ENCODE measurements at places on chromosomes 5 and 9.

DNA sequence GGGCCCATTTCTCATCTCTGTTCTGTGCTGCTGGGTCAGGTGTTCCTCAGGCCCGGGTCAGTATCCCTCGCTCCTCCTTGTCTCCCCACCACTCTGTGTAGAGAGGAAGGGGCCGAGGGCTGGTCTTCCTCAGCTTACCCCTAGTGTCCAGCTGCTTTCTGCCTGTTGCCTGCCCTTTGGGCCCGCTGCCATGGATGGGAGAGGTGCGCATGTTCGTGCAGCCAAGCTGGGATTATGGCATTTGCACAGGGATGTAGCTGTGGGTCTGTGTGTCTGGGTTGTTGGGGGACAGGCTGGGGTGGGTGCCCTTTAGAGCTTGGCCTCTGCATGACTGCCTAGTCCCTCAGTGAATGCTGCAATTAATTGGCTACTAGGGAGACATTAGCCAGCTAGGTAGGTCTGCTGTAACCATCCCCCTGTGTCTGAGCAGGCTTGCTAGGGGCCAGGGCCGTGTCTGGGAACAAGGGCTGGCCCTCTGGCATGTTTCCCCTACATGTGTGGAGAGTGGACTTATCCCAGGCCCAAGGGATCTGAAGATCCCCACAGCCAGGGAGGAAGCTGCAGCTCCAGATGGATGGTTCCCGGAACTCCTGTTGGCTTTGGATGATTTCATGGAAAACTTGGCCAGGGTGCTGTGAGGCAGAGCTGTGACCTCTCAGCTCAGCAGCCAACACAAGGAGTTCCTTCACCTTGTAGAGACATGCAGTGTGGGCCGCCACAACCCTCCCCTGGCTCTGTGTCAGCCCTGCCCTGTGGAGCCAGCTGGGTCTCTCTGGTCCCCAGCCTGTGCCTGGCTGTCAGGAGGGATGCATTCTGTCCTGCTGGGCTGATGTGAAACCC is 161.9 kb downstream of the MACROH2A1 start:
- peak; percentile 13 for DNase-seq

- no peak for DNase-seq
Observed at GRCh38 chr5:135020111-135020895, 13.7 kb downstream of the PITX1 start.

GRCh38 chr5:135700731-135701130 is 121.9 kb upstream of the CXCL14 start:
- DNase-seq = no peak

- DNase-seq = no peak
Observed at GRCh38 chr9:83281306-83282255, 218.6 kb upstream of the RASEF start.

- DNase-seq = no peak
Observed at GRCh38 chr5:78690253-78690972, 41.8 kb upstream of the LHFPL2 start.

DNA sequence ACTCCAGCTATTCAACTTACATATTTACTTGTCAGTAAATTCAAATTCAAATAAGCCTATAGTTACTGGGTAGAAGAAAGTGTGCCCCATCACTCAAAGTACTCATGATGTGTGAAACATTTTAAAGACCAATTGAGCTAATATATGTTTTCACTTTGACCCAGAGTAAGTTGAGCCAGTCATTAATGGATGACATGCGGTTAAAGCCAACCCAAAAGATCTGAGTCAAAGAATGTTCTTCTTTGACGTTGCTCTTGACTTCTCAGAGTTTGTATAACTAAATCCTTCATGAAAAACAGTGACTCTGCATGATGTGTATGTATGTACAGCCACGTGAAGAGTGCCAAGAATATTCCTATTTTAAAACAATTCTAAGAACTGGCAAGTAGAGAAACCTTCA is 237.4 kb downstream of the NR2F1-AS1 start:
- DNase-seq = no peak

GRCh38 chr5:180494510-180495181 is 467 bp downstream of the CNOT6 start:
- DNase-seq = peak; percentile 66

GRCh38 chr5:53416144-53416738 is 64.2 kb upstream of the FST start:
- no peak for DNase-seq

DNA sequence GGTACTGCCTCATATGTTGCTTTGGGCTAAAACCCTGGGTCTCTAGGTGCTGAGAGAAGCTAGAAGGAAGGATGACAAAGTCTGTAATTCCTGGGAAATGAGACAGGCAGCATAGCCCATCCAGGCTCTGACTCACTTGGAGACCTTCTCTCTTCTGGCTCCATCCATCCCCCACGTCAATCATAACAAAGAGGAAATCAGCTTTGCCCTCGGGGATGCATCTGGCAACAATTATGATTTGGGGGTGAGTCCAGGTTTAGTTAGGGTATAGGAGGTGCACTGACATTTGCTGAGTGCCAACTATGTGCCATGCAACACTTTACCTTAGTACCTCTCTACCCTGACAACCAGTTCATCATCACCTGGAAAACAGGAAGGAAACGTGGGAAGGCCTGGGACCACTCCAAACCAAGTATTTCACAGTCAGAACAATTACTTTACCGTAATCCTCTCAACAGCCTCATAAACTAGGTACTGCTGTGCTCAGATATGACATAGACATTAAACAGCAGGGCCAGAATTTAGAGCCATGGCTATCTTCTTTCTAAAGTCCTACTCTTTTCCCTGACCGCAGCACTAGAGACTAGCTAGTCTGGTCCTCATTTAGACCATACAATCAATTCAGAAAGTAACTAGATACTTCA is 39.1 kb upstream of the GZMA start:
- no peak for DNase-seq

DNA sequence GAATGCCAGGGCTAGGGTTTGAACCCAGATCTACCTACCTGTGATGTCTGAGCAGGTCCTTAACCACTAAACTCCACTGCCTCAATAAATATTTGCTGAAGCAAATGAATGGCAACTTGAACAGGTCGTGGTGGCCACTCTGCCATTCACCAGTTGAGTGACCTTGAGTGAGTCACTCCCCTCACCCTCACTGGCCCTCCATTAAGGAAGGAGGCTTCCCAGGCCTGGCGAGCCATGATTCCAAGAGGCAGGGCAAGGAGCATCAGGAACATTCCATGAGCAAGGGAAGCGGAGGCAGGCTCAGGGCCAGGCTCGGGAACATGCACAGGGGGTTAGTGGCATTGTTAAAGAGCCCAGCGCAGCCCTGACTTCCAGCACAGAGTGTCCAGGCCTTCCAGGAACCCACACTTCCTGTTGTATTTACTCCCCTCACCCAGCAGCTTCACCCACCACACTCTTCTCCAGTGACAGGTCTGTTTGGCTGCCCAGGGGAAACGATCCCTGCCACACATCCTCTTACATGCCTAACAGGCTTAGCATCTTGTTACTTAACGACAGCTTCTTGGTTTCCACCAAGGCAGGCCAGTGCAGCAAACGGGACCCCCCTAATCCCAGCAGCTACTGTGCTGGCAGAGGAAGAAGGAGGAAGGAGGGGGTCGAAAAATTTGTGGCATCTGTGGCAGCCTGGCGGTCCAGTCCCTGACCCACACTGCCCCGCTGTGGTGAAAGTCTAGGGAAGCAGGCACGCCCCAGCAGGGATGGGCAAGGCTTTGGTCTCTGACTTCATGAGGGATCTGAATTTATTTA is 43.7 kb upstream of the TTC1 start:
- DNase-seq = no peak

GRCh38 chr9:38047301-38048251 is 21.5 kb downstream of the SHB start:
- DNase-seq = peak; percentile 71

DNA sequence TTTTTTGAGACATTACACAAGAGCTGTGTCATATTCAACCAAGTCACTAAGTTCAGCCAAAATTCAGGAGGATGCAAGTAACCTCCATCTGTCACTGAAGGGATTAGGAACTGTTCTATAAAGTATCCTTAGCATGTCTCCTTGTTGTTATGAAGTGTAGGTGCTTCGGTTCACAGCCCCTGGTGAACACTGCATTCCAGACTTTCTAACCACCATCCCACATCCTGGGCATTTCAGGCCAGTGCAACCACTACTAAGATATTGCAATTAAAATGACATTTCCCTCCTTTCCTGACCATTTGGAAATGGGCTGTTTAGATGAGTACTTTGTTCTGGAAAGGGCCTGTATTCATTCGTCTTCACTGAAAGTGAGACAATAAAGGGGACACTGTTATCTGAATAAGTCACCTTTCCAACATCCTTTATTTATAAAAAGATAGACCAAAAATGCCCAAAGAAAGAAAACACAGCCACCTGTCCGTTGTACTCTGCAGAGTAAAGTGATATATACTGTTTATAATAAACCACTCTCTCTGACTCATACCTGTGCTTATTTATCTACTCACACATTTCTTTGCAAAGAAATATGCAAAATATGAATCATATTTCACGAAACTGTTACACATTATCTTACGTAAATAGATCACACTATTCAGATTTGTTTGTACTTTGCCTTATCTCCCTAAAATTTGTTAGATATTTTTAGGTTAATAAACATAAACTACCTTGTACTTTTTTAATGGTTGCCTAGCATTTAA is 861.9 kb downstream of the CDH18 start:
- DNase-seq = no peak

GRCh38 chr9:33719581-33720374 is 75.6 kb upstream of the PRSS3 start:
- no peak for DNase-seq

DNA sequence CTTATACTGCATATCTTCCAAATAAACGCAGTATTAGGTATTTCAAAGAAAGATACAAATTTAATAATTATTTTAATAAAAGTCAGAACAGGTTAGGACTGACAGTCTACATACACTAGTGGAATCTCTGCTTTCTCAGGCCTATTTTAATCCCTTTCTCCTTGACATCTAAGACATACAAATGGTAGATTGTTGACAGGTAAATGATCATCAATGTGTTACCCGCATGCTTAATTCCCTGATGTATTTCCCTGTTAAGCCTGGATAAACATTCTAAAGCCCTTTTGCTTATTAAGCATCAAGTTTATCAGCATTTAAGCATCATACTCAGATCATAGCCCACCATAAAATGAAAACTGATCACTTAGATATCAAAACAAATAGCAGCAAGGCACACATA is 576.7 kb downstream of the PTPRD start:
- no peak for DNase-seq

DNA sequence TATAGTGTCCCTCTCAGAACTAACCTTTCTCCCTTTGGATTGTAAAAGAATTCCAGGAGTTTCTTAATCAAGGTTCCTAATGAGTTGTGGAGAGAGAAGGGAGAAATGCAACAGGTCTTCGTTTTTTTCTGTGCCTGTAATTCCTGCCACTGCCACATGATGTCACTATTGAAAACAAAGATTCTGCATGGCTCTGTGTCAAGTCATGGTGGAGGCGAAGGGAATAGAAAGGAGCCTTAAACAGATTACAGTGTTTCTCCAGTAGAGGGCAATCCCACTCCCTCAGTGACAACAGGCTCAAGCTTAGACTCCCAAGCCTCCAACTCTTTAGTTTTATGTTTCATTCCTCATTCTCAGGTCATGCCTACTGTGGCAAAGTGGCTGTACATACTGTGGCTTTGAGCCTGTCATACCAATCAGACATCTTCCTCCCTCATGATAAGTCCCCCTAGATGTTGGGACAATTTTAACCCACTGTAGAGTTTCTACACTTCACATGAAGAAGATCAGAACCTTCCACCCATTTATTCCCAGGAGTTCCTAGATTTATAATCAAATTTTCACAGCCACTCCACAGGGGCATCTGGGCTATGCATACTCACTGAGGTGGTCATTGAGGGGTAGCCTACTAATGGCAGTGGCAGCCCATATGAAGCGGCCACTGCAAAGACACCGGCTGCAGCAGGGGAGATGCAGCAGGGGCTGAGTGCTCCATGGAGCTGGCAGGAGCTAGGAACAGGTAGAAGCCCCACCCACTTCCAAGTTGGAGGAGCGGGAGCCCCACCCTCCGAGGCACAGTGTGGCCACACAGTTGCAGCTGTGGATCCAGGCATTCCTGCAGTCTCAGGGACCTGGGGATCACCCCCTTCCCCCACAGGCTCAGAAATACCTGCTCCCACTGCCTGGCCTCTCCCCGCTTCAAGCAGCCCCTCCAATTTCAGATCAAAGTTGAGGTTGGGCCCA is 97.4 kb upstream of the TRIM32 start:
- peak; percentile 36 for DNase-seq

DNA sequence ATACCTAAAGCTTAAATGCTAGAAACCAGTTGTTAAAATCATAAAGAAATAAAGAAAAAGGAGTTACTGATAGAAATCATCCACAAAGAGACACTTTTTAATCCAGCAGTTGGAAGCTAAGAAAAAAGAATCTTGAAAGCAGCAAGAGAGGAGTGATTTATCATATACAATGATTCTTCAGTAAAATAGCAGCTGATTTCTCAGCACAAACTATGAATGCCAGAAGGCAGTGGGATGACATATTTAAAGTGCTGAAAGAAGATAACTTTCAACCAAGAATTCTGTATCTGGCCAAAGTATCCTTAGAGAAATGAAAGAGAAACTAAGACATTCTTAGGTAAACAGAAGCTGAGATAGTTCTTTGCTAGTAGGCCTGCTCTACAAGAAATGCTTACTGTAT is 366.0 kb downstream of the HTR1A start:
- no peak for DNase-seq

DNA sequence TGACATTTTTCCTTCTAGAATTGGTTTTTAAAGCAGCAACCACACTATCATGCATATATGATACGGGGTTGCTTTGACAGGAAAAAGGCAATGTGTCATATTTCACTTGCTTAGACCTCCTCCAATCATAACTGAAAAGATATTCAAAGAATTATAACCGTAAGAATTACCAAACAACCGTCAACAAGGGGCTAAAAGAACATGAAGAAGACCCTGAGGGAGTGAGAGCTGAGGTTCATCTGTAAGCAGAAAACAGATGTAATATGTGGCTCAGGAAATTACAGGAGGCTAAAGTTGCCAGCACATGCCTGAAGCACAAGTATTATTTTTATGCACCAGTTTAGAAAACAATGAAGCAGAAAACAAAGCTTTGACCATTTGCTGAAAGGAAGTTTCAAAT is 78.9 kb downstream of the APBA1 start:
- DNase-seq = no peak

DNA sequence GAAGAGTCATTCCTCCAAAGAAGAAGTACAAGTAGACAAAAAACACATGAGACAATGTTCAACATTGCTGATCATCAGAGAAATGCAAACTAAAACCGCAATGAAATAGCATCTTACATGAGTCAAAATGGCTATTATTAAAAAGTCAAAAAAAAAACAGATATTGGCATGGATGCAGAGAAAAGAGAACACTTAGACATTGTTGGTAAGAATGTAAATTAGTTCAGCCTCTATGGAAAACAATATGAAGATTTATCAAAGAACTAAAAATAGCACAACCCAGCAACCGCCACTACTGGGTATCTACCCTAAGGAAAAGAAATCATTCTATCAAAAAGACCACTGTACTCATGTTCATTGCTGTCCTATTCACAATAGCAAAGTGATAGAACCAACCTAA is 157.5 kb downstream of the CHSY3 start:
- DNase-seq = no peak

GRCh38 chr5:146047396-146047795 is 58.0 kb downstream of the PLAC8L1 start:
- no peak for DNase-seq
